Astrocyte of the spinal cord (primary cell): ENCODE measurements at places on chromosomes 16 and 17.

DNA sequence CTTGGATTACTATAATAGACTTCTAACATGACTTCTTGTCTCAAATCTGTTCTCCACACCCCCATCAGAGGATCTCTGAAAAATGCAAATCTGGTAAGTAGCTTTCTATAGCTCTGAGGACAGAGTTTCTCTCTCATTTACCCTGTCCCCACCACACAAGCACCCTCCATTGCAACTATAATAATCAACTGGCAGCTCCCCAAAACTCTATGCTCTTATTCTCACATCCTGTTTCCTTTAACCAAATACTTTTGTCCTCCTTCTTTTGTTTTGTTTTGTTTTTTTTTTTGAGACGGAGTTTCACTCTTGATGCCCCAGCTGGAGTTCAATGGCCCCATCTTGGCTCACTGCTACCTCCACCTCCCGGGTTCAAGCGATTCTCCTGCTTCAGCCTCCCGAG is 73.4 kb downstream of the HELZ start:
- no peak for DNase-seq

DNA sequence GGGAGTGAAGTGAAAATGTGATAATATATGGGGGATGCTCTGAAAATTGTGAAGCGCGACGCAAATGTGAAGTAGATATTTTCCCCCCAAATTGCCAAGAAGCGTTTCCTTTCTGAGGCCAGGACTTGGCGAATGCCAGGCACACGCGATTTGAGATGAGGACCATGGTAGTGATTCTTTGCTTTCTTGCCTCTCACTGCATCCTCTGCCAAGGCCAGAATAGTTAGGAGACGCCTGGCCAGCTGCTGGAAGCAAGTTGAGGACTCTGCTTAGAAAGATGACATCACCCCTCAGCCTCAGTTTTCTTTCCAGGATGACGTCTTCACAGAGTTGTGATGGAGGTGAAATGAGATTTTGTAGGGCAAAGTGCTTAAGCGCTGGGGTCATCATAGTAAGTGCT is 25.9 kb downstream of the PIPOX start:
- DNase-seq = no peak

DNA sequence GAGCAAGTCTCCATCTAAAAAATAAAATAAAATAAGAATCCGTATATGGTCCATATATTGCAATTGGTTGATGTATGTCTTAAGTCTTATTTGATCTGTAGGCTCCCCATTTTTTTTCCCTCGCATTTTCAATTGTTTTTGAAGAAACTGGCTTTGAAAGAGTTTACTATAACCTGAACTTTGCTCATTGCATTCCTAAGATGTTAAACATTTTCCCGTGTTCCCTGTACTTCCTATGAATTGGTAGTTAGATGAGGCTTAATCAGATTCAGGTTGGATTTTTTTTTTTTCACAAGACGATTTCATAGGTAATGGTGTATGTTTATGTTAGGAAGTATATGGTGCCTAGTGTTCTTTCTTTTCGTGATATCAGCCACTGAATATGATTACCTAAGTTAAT is 3.3 kb downstream of the LRRC36 start:
- no peak for DNase-seq

DNA sequence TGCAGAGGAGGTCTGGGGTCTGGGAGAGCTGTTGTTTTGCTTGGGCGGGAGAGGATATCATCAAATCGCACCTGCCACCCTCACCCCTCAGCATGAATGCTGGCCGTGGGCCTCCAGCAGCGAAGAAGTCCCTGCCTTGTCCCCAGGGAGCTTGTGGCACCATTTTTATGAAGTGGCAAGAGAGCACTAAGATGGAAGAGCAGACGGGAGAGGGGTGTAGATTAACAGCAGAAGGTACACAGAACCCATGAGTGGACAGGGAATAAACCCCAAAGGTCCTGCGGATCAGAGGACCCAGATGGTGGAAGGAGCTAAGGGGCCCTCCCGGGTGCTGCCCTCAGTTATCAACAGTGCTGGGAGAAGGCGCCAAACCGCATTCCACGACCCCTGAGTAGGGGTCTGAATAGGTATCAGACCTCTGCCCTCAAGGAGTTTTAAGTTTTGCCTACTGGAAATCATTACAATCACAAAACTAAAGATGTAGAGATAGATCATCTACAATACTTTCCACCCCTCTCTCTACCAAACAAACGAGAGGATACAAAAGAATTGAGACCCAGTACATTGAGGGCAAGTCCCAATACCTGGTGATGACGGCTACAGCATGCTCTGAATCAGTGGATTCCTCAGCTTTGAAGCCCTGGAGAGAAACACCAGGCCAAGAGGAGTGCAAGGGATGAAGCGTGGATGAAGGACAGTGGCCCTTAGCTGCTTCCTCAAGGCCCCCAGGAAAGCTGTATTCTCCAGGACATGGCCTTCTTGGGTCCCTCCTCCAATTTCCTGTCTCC is 60.2 kb downstream of the CCDC182 start:
- DNase-seq = no peak

GRCh38 chr16:48168075-48168474 is 12.3 kb upstream of the ABCC12 start:
- no peak for DNase-seq

GRCh38 chr17:75159196-75160031 is 5.1 kb upstream of the JPT1 start:
- peak; percentile 64 for DNase-seq

- DNase-seq = no peak
Observed at GRCh38 chr17:72869630-72870029, 222.9 kb downstream of the SLC39A11 start.

DNA sequence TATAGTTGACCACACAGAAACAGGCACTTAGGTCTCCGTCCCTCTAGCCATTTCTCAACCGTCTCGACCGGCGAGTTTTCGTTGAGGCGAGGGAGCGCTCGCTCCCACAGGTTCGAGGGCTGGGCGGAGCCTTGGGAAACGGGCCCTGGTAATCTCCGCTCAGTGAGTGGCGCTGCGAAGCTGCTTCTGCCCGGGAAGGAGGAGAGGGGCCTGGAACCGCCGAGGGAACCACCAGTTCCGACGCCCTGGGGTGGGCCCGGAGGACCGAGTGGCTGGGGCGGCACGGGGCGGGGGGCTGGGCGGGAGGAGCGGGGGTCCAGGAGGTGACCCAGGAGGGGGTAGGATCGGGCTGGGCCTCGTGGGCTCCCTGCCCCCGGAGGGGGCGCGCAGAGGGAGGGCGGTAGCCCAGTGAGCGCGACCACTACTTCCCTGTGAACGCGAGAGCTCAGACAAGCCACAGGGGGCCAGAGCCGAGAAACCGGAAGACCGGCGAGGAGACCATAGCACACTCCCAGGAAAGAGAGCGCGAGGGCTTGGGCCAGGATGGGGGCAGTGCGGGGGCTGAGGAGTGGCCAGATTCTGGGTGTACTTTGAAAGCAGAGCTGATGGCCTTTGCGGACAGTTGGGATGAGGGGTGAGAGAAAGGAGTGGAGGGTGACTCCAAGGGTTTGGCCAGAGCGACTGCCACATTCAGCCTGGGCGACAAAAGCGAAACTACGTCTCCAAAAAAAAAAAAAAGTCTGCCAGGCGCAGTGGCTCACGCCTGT is 29.9 kb upstream of the ARL4D start:
- peak; percentile 81 for DNase-seq

DNA sequence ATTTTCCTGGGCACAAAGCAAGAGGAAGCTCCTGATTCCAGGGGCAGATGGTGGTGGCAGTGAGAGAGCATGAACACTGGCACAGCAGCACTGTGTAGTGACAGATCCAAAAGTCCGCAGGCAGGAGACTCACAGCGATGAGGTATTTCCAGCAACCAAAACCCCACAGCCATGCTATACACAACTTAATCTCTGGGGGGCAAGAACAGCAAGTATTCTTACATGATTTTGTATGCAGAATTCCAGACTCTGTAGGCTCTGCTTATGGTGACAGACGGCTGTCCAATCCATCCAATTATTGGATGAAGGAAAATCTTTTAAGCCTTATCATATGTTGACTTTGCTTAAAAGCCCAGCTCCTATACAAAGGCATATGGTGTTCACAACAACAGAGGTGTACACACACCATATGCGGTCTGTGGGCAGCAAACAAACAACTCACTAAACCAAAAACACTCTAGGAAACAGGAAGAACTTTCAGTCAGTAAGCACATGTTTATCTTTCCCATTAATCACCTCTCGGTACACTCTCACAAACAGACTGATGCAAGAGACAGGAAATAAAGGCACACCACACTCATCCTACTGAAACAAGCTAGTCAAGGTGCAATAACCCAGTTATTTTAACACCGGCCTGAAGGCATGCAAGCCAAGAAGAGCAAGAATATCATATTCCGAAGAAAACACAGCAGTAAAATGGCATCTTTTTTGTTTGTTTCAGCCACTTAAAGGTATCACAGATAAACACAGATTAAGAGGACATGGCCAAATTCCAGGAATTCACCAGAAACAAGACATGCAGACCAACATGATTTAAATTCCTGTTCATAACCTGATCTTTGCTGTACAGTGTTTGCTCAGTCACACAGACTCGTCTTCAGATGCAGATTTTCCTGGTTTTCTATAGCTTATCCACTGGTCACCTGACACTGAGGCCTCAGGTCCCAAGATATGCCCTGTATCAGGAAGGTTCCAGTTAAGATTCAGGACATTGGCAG is 47.8 kb downstream of the ERN1 start:
- DNase-seq = peak; percentile 62

DNA sequence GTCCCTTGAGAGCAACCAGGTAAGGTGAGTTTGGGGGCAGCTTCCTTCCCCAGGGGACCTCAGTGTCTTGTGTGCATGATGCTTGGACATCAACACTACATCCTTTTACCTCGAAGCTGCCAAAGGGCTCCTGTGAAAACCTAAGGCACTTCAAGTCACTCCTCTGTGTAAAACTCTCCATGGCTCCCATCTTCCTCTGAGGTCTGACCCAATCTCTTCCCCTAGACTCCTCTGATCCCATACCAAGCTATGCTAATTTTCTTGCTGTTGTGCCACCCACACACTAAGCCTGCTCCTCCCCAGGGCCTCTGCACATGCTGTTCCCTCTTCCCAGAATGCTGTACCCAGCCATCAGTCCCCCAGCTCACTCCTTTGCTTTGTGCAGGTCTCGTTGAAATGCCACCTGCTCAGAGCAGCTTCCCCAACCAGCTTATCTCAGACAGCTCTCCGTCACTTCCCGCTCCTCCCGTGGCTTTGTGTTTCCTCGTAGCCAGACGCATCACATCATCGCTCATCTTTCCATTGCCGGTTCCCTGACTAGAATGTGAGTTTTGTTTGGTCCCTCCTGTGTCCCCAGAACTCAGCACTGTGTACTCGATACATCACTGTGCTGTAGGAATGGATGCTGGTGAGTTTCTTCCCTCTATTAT is 78.4 kb downstream of the CNGB1 start:
- DNase-seq = peak; percentile 27
